Activated CD4-positive, alpha-beta T cell treated with anti-CD3 and anti-CD28 coated beads, Interleukin-2, amount 10 ng/mL, durations not matched to agents 24 days and 14 days (primary cell): ENCODE measurements at places on chromosomes 13 and 19. TPM values are rescaled to one million over a fixed set of nuclear protein-coding genes. Genes with fewer than 3 reads are reported as not detected.

DNA sequence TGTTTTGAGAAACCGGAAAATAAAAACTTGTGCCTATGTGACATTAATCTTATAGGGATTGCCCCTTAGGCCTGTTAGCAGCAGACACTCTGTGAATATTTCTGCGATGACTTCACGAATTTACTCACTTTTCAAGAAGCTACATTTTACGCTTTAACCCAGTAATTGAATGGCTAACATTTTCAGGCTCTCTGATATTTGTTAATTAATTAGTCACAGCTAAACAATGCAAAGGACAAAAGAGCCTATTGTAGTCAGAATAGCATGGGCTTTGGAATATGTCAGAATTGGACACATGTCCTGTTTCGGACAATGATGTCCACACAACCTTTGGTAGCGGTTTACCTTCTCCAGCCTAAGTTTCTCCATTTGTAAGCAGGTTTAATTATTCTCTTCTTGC is 506.6 kb downstream of the EFNB2 start:
- H3K4me3 ChIP-seq: no peak overlapping the region
- H3K27ac ChIP-seq: no peak overlapping the region
- H3K36me3 ChIP-seq: no peaks in the 10 kb centered on the region

- H3K4me1 ChIP-seq: peaks cover 6% of the 10 kb centered on the region
- H3K4me3 ChIP-seq: no peak overlapping the region
- peaks cover 3% of the 10 kb centered on the region for H3K27me3 ChIP-seq
- no peak for DNase-seq
Measured at GRCh38 chr19:2018752-2019151, 3.2 kb upstream of the BTBD2 start.

FPR3 gene
- total RNA-seq: not detected in 2 replicates

GRIK5 gene
- 3.9 and 4.9 TPM in 2 replicates for total RNA-seq

GRCh38 chr13:32002873-32003272 is 28.7 kb upstream of the FRY start:
- no peaks in the 10 kb centered on the region for H3K36me3 ChIP-seq
- H3K4me1 ChIP-seq: no peaks in the 10 kb centered on the region
- H3K27ac ChIP-seq: no peak overlapping the region
- no peak for DNase-seq
- H3K27me3 ChIP-seq: peaks cover 14% of the 10 kb centered on the region
- H3K4me3 ChIP-seq: no peak overlapping the region

DNA sequence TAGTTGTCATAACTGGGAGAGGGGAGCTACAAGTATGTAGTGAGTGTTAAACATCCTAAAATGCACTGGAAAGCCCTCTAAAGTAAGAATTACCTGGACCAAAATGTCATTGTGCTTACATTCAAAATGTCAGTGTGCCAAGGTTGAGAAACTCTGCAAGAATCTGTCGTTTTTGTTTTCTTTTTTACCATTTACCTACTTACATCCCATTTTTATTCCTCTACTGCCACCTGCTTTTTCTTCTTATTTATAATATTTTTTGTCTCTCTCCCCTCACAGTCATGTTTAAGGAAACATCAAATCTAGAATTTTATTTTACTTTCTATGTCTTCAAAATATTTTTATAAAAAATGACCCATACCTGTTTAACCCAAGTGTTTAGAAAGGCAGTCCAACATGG is 226.4 kb downstream of the PCDH17 start:
- no peak for DNase-seq
- no peaks in the 10 kb centered on the region for H3K27me3 ChIP-seq
- H3K27ac ChIP-seq: no peak overlapping the region
- no peaks in the 10 kb centered on the region for H3K36me3 ChIP-seq
- no peak overlapping the region for H3K4me3 ChIP-seq

CAMSAP3 gene
- total RNA-seq: 0.09 and 0.69 TPM in 2 replicates

DNA sequence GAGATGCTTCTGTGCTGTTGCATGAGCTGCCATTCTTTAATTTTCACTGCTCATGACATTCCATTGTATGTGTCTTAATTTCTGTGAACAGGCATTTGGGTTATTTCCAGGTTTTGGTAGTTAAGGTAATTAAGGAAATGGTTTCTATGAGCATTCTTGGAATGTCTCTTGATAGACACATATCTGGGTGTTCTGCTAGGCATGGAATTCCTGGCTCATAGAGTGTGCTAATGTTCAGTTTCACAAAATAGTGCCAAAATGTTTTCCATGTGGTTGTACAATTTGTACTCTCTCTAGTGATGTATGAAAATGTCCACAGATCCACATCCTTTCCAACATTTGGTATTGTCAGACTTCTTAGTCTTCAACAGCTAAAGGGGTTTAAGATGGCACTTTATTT is 680.9 kb upstream of the SGCG start:
- DNase-seq: no peak
- H3K4me1 ChIP-seq: no peaks in the 10 kb centered on the region
- no peaks in the 10 kb centered on the region for H3K27me3 ChIP-seq
- H3K4me3 ChIP-seq: no peak overlapping the region

DNA sequence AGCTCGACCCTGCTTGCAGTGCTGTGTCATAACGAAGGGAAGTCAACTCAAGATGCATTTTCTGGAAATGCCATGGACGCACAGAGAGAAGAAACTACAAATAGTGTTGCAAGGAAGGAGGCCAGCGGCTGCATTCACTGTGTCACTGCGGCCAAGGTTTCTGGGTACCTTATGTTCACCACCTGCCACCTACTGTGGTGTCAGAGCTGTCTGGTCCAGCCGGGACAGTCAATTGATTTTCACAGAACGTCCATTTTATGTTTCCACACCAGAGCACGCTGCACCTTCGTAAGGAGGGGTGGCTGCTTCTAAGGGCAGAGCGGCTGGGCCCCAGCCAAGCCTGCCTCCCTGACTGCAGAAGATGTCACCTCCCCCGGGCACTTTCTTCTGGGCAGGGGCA is 17.7 kb downstream of the TSHZ3 start:
- H3K27ac ChIP-seq: no peak overlapping the region
- H3K36me3 ChIP-seq: no peaks in the 10 kb centered on the region
- peaks cover 18% of the 10 kb centered on the region for H3K27me3 ChIP-seq
- no peaks in the 10 kb centered on the region for H3K4me1 ChIP-seq
- DNase-seq: no peak

SACS gene
- 33.3 and 36.0 TPM in 2 replicates for total RNA-seq

MTUS2 gene
- not detected in 2 replicates for total RNA-seq

DNA sequence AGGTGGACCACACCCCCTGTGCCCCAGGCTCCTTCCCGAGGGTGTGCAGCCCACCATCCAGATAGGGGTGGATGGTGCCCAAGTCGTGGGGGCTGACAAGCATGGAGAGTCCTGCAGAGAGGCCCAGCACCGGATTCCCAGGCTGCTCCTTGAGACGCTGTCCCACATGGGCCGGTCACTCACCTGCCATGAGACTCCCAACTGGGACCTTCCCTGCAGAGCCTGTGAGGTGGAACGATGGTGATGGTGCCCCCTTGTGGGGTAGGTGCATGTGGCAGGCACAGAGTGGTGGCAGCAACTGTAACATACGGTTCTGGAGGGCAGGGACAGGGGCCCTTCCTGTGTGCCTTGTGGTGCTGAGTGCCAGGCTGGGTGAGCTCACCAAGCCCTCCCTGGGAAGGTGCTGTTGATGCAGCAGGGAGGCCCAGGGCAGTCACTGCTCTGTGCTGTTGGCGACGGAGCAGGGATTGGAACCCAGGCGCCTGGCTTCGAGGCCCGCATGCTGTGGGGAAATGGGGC is 33.1 kb downstream of the PPP1R37 start:
- peaks cover 20% of the 10 kb centered on the region for H3K4me1 ChIP-seq
- peak; percentile 91 for DNase-seq
- no peaks in the 10 kb centered on the region for H3K36me3 ChIP-seq
- H3K4me3 ChIP-seq: no peak overlapping the region
- H3K27me3 ChIP-seq: no peaks in the 10 kb centered on the region
- no peak overlapping the region for H3K27ac ChIP-seq

PLPP2 gene
- 0.07 and 0.24 TPM in 2 replicates for total RNA-seq

- H3K36me3 ChIP-seq: no peaks in the 10 kb centered on the region
- no peak overlapping the region for H3K4me3 ChIP-seq
- H3K27ac ChIP-seq: no peak overlapping the region
- DNase-seq: no peak
Measured at GRCh38 chr19:44848812-44849447, 2.8 kb downstream of the NECTIN2 start.

GRCh38 chr13:80430561-80430960 is 89.6 kb upstream of the SPRY2 start:
- no peak for DNase-seq
- no peaks in the 10 kb centered on the region for H3K27me3 ChIP-seq
- no peaks in the 10 kb centered on the region for H3K36me3 ChIP-seq
- H3K27ac ChIP-seq: no peak overlapping the region
- H3K4me1 ChIP-seq: no peaks in the 10 kb centered on the region
- no peak overlapping the region for H3K4me3 ChIP-seq

PTH2 gene
- total RNA-seq: not detected in 2 replicates

GRCh38 chr19:31370216-31370615 is 21.0 kb upstream of the TSHZ3 start:
- H3K4me1 ChIP-seq: peaks cover 8% of the 10 kb centered on the region
- H3K27me3 ChIP-seq: peaks cover 17% of the 10 kb centered on the region
- DNase-seq: no peak
- no peak overlapping the region for H3K4me3 ChIP-seq
- H3K36me3 ChIP-seq: no peaks in the 10 kb centered on the region
- no peak overlapping the region for H3K27ac ChIP-seq

- no peak for DNase-seq
- no peak overlapping the region for H3K4me3 ChIP-seq
- H3K27me3 ChIP-seq: no peaks in the 10 kb centered on the region
- H3K27ac ChIP-seq: no peak overlapping the region
- no peaks in the 10 kb centered on the region for H3K4me1 ChIP-seq
Measured at GRCh38 chr13:84032116-84032515, 149.8 kb upstream of the SLITRK1 start.

GRCh38 chr19:58498316-58499020 is 13.3 kb downstream of the SLC27A5 start:
- H3K4me3 ChIP-seq: peak overlapping the region; percentile 96
- H3K27me3 ChIP-seq: no peaks in the 10 kb centered on the region
- no peaks in the 10 kb centered on the region for H3K36me3 ChIP-seq
- H3K27ac ChIP-seq: peak overlapping the region; percentile 99
- H3K4me1 ChIP-seq: peaks cover 25% of the 10 kb centered on the region

MIA gene
- total RNA-seq: 0.56 TPM in 1 of 2 replicates, not detected in the other

DNA sequence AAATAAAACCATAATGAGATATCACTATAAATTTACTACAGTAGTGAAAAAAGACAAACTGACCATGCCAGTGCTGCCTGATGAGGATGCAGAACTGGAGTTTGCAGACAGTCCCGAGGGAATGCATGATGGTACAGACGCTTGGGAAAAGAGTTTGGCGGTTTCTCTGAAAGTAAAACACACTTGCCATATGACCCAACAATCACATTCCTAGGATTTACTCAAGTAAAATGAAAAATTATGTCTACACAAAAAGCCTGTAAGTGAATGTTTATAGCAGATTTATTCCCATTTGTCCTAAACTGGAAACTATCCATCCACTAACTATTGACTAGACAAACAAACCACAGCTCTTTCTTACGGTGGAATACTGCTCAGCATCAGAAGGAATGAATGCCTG is 271.0 kb downstream of the DNAJC15 start:
- H3K4me1 ChIP-seq: no peaks in the 10 kb centered on the region
- no peak overlapping the region for H3K4me3 ChIP-seq
- H3K27ac ChIP-seq: no peak overlapping the region
- peaks cover 9% of the 10 kb centered on the region for H3K27me3 ChIP-seq
- DNase-seq: no peak

DNA sequence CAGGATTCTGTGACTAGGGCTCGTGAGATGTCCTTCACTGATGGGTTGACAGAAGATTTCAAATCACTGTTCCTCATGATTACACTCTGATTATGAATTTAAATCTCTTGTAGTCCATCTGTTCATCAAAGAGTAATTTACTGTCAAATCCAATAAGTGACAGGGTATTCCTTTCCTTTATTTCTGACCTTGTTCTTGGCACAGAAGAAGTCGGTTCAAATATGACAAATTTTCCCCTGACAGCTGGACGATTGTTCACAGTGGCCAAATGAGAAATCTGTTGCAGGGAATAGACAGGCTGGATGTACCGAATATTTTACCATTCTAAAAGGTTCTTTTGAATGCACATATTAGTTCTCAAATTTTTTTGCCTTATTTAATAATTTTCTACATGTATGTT is 767.3 kb upstream of the GPC6 start:
- H3K27me3 ChIP-seq: no peaks in the 10 kb centered on the region
- H3K4me3 ChIP-seq: no peak overlapping the region
- H3K4me1 ChIP-seq: no peaks in the 10 kb centered on the region
- no peaks in the 10 kb centered on the region for H3K36me3 ChIP-seq
- H3K27ac ChIP-seq: no peak overlapping the region

MEIS3 gene
- total RNA-seq: not detected in 2 replicates

PIP5K1C gene
- total RNA-seq: 21.4 and 22.5 TPM in 2 replicates

SKA3 gene
- 35.6 and 39.6 TPM in 2 replicates for total RNA-seq

- H3K27ac ChIP-seq: no peak overlapping the region
- peaks cover 16% of the 10 kb centered on the region for H3K27me3 ChIP-seq
- H3K4me1 ChIP-seq: peaks cover 14% of the 10 kb centered on the region
- no peaks in the 10 kb centered on the region for H3K36me3 ChIP-seq
- no peak for DNase-seq
- H3K4me3 ChIP-seq: no peak overlapping the region
Measured at GRCh38 chr13:24668955-24669582, 11.1 kb upstream of the ATP12A start.

ADGRE1 gene
- 3.8 and 4.3 TPM in 2 replicates for total RNA-seq

SLC25A23 gene
- total RNA-seq: 21.0 and 22.0 TPM in 2 replicates

- H3K27ac ChIP-seq: no peak overlapping the region
- peaks cover 3% of the 10 kb centered on the region for H3K4me1 ChIP-seq
- no peak for DNase-seq
- H3K4me3 ChIP-seq: no peak overlapping the region
- H3K36me3 ChIP-seq: no peaks in the 10 kb centered on the region
- peaks cover 35% of the 10 kb centered on the region for H3K27me3 ChIP-seq
Measured at GRCh38 chr19:54282686-54283470, 2.0 kb upstream of the LILRB2 start.
